Forelimb muscle (tissue), 1 donor: ENCODE measurements at places on chromosomes 2 and 18. TPM values are rescaled to one million over a fixed set of nuclear protein-coding genes. Genes with fewer than 3 reads are reported as not detected.

GRCh38 chr2:137367361-137367760 lies 596.9 kb upstream of the HNMT start:
- no peak for DNase-seq

- DNase-seq: no peak
Measured at GRCh38 chr2:72145289-72145657, 2.4 kb downstream of the CYP26B1 start.

GRCh38 chr2:45844796-45845457 lies 193.5 kb downstream of the PRKCE start:
- DNase-seq: no peak

DNA sequence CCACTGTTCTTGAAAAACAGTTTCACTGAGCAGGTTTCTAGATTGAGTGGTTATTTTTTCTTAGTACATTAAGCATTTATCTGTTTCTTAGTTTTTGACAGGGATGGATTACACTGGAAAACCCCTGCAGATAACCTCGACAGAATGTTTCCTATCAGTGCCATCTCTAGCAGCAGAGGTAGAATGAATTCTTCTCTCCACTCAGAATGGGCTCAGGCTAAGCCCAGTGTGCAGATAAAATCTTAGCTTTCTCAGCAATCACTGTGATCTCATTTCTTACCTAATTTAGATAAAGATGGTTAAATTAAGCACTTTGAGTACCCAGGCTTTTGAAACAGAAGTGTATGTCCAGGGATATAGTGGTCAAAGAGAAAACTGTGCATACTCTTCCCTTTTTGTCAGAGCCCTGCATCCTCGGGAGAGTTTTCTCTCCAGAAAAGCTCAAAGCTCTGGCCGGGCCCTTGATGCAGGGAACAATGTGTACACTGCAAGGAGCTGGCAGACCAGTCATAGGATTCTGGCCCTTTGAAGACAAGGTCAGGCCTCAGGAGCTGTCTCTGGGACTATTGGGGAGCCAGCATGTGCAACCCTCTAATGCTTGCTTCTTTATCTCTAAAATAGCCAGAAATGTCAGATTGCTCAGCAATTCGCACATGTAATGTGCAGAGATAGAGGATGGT lies 10.6 kb upstream of the AKAIN1 start:
- no peak for DNase-seq

- DNase-seq: no peak
Measured at GRCh38 chr2:223235986-223236385, 184.0 kb downstream of the KCNE4 start.

The LCT gene
- polyA plus RNA-seq: not detected
